T-helper 1 cell treated with Interleukin-12 subunit alpha and Interleukin-12 subunit beta and Interleukin-4 antibody, amounts not matched to agents 30 ng/mL and 1 ng/mL, for 36 hours (primary cell): ENCODE measurements at places on chromosomes 1 and 21. TPM values are rescaled to one million over a fixed set of nuclear protein-coding genes. Genes with fewer than 3 reads are reported as not detected.

The JAM2 gene
- 0.49 and 1.3 TPM in 2 replicates for total RNA-seq

The FALEC gene
- not detected in 2 replicates for total RNA-seq

The EPHA8 gene
- total RNA-seq: not detected in 2 replicates

The MCM3AP gene
- total RNA-seq: 106 and 114 TPM in 2 replicates
